ENCODE measurements at places on chromosomes 11 and 22. TPM values are rescaled to one million over a fixed set of nuclear protein-coding genes. Genes with fewer than 3 reads are reported as not detected.

Gene API5
- 82.9 TPM for total RNA-seq

Gene TMPRSS5
- not detected for total RNA-seq

Gene BCO2
- 3.7 TPM for total RNA-seq

Gene WBP2NL
- total RNA-seq = 3.0 TPM

GRCh38 chr11:36300650-36301049, 4.6 kb downstream of the PRR5L start:
- H3K36me3 ChIP-seq = no peaks in the 10 kb centered on the region

DNA sequence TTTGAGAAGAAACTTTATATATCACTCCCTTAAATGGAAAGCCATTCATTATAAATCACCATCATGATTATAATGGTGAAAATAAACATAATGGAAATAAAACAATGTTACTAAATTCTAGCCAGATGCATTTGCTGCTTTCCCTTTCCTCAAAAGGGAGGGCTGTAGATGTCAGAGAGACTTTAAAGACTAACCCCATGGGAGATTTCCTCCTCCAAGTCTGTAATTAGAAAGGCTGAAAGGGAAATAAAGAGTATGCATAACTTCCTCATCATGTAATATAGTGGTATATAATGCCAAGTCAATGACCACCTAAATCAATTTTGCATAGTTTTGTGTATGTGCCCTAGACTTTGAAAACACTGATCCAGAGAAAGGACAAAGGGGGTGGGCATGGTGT, 6.4 kb downstream of the CD6 start:
- DNase-seq = no peak
- no peaks in the 10 kb centered on the region for H3K4me1 ChIP-seq
- H3K36me3 ChIP-seq = no peaks in the 10 kb centered on the region
- no peak overlapping the region for H3K27ac ChIP-seq

DNA sequence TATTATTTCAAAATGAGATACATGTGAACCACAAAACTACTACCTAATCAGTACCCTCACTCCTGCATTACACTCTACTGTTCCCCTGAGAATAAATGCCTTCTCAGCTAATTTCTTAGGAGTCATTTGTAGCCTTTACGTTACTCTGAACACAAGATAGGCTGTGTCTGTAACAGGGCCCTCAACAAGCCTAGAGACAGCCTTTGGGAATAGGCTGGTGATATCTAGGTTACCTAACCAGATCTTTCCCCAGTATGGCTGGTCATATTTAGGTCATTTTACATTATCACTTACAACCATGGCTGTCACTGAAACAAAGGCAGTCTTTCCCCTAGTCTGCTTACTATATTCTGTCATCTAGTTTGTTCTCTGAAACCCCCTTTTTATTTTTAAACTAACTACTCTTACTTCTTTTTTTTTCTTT, 14.2 kb downstream of the ATM start:
- no peak overlapping the region for H3K4me3 ChIP-seq
- H3K27ac ChIP-seq = no peak overlapping the region
- no peaks in the 10 kb centered on the region for H3K36me3 ChIP-seq
- H3K27me3 ChIP-seq = no peaks in the 10 kb centered on the region

DNA sequence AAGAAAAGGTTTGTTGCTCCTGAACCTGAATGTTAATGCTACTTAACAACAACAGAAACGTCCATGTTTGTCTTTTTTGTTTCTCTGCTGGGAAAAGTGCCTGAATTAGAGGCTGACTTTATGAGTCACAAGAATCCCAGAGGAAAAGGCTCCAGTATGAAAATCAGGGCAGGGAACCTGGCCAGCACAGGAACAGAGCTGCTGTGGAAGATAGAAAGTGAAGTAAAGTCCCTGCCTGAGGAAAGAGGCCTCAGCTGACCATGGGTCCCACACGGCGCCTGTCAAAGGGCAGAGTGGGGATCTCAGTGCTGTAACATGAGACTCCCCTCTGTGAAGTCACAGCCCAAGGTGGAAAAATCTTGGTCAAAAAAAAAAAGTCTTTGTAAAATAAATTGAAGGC, 632.3 kb upstream of the CCDC90B start:
- H3K27me3 ChIP-seq = no peaks in the 10 kb centered on the region
- H3K36me3 ChIP-seq = no peaks in the 10 kb centered on the region
- DNase-seq = peak; percentile 12
- H3K4me1 ChIP-seq = no peaks in the 10 kb centered on the region

Measured in ovary (tissue), 10 donors.